Activated T-helper 9 cell treated with anti-CD3 and anti-CD28 coated beads, Interleukin-2, amount 50 U/mL, for 16 hours (primary cell): ENCODE measurements at places on chromosomes 13 and 19.

GRCh38 chr13:26836626-26837025 lies 76.0 kb upstream of the GPR12 start:
- no peak for DNase-seq

DNA sequence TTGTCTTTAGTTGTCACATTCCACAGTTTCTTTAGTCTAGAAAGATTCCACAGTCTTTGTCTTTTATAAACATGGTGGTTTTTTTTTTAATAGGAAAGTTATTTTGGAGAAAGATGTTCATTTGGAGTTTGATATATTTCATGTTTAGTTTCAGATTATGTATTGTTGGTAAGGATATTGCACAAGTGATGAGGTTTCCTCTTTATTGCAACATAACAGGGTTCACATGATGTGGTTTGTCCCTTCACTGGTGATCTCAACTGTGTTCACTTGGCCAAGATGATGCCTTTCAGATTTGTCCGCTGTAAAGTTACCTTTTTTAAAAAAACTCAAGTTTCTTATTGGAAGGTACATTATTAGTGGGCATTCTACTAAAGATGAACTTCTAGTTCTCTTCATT lies 3.2 kb downstream of the ZNF230 start:
- no peak for DNase-seq

GRCh38 chr19:13742756-13743155 lies 21.6 kb upstream of the MRI1 start:
- DNase-seq = no peak

DNA sequence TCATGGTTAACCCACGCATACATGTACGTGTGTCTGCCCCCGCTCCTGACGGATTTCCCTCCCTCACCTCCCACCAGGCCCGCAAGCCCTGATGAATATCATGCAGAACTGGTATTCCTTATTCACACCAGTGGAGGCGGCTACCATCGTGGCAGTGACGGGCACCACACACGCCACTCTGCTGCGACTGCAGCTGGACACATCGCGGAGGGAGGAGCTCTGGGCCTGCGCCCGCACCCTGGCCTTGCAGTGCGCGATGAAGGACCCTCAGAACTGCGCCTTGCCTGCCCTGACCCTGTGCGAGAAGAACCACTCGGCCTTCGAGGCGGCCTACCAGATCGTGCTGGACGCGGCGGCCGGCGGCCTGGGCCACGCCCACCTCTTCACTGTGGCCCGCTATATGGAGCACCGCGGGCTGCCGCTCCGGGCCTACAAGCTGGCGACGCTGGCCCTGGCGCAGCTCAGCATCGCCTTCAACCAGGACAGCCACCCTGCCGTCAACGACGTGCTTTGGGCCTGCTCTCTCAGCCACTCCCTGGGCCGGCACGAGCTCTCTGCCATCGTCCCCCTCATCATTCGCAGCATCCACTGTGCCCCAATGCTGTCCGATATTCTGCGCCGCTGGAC lies 35.0 kb downstream of the ZSWIM4 start:
- DNase-seq = no peak
